Foreskin keratinocyte (primary cell): ENCODE measurements at places on chromosomes 13 and 19.

DNA sequence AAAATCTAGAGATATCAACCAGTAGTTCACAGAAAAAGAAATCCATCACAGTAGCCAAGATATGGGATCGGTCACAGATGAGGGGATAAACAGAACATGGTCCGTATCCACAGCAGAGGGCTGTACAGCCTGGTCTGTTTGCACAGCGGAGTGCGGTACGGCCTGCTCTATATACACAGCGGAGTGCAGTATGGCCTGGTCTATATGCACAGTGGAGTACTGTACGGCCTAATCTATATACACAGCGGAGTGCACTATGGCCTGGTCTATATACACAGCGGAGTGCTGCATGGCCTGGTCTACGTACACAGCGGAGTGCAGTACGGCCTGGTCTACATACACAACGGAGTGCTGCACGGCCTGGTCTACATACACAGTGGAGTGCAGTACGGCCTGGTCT lies 43.0 kb upstream of the MCF2L start:
- no peak for DNase-seq

DNA sequence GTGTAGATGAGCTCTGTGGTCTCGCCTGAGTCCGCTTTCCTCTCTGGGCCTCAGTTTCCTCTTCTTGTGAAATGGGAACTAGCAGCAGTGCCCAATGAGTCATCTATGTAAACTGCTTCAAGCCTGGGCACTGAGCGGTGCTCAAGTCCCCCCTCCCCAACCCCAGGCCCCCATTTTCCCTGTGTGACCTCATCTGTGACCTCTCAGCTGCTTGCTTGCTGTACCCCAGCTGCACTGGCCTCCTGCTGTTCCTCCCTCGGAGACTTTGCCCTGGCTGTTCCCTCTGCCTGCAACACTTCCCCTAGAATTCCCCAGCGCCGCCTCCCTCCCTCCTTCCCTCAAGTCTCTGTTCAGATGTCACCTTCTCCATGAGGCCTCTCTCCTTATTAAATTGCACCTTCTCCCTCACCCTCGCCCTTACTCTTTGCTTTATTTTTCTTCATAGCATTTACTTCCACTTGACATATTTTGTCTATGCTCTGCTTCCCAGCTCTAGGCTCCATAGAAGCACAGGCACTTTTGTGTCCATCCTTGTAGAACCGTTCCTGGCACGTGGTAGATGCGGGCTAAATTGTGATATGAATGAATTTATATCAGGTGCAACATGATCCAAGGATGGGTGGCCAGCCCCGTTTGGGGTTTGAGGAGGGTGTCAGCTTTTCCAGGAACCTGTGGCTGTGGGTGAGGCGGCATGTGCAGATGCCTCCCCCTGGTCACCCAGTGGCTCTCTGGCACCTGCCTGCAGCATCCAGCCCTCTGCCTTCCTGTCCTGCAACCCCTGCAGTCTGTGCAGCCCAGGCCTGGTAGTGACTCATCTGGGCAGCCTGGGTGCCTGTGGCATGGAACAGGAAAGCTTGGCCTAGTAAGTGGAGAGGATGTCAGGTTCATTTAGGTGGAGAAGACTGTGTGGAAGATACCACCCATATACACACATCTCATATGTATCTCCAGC lies 26.3 kb downstream of the SIPA1L3 start:
- DNase-seq: no peak

- DNase-seq: no peak
Measured at GRCh38 chr19:2324220-2324948, 4.0 kb downstream of the LSM7 start.

DNA sequence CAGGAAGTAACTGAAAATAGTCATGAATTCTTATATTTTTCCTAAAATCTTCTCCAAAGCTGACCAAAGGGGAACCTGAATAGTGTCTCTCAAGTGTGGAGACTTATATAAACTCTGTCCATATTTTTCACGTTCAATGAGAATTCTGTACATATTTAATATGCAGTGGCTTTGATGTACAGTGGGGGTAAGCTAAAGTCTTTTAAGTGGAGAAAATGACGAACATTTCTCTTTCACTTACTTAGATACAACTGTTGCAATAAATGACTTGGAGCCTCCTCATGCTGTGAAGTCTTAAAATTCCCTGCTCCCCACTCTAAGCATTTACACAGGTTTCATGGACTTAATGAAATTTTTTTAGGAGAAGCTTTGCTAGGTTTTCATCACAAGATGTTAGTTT lies 1196.7 kb downstream of the EFNB2 start:
- DNase-seq: no peak

- DNase-seq: no peak
Measured at GRCh38 chr19:48303866-48304265, 21.5 kb upstream of the EMP3 start.

DNA sequence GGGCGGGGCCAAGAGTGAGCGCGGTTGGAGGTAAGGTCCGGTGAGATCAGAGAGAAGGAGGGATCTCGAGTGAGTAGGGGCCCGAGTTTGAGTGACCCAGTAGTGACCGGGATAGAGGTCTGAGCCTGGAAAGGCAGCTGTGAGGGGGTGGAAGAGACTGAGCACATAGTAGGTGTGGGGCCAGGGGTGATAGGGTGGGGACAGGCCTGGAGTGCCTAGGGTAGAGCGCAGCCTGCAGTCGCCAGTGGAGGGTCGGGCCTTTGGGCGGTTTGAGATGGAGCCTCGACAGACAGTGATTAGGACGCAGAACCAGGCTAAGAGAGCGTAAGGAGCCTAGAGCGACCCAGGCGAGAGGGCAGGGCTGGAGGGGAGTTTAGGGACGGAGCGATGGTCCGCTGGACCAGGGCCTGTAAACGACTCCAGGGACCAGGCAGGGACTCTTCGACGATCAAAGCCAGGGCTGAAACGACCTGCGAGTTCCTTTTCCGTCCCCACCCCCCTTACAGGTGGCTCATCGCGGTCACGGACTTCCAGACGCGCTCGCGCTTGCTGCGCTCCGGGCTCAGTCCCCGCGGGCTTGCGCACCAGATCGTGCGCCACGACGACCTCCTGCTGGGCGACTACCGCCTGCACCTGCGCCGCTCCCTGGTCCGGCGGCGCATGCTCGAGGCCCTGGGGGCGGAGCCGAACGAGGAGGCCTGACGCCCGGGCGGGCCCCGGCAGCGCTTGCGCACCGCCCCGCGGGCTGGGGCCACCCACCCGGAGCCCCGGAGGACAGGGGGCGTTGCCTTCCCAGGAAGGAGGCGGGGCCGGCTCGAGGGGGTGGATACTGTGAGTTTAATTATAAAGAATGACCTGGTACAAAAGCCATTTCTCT lies 9.4 kb downstream of the C19orf81 start:
- no peak for DNase-seq

GRCh38 chr19:55451163-55451964 lies 8.3 kb upstream of the SHISA7 start:
- no peak for DNase-seq

DNA sequence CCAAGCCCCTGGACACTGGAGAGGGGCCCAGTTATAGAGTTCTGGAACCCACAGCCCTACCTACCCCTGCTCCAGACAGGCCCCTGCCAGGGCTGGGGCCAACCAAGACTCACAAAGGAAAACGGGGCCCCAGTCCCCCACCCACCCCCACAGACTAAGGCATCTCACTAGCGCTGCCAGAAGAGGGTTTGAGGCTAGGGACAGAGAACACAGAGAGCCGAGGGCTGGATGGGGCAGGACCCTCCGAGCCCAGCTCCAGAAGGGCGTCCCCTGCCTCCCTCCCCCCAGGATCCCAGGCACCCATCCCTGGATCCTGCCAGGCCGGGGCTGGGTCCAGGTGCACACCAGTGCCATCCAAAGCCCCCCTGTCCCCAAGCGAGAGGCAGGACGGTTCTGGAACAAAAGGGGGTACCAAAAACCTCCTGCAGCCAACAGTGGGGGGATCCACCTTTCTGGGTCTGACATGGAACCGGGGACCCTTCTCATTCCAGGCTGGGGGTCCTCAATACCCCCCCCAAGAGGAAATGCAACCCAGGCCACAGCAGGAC lies 4.4 kb upstream of the REXO1 start:
- DNase-seq: no peak

- no peak for DNase-seq
Measured at GRCh38 chr13:54901316-54901715, 1872.7 kb downstream of the OLFM4 start.

DNA sequence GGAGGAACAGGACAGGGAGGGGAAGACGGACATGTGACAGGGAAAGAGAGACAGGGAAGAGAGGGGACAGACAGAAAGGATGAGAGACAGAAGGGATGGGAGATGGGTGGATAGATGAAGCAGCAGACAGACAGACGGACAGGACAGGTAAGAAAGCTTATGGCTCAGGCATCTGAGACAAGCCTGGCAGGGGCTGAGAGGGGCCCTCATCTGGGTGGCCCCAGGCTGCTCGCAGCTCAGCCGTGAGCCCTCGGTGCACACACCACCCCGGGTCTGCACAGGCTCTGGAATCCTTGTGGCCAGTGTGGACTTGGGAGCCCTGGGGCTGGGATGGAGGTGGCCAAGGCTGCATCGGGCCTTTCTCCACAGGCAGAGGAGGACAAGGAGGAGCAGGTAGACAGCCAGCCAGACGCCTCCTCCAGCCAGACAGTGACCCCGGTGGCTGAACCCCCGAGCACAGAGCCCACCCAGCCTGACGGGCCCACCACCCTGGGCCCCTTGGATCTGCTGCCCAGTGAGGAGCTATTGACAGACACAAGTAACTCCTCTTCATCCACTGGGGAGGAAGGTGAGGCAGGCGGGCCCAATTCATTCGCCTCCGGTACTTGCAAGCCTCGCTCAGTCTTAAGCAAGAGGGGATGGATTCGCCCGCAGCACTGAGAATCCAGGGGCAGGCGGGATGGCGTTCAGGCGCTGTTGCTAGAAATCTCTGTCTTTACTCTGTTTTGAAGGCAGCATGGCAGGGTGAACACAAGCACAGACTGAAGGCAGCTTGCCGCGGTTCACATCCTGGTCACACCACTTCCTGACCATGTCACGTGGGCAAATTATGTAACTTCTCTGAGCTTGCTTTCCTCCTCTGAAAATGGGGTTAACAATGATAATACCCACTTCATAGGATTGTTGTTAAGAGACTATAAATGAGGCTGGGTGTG lies 14.0 kb downstream of the GRAMD1A start:
- no peak for DNase-seq

- peak; percentile 7 for DNase-seq
Measured at GRCh38 chr13:51380269-51380668, 40.8 kb downstream of the SERPINE3 start.

DNA sequence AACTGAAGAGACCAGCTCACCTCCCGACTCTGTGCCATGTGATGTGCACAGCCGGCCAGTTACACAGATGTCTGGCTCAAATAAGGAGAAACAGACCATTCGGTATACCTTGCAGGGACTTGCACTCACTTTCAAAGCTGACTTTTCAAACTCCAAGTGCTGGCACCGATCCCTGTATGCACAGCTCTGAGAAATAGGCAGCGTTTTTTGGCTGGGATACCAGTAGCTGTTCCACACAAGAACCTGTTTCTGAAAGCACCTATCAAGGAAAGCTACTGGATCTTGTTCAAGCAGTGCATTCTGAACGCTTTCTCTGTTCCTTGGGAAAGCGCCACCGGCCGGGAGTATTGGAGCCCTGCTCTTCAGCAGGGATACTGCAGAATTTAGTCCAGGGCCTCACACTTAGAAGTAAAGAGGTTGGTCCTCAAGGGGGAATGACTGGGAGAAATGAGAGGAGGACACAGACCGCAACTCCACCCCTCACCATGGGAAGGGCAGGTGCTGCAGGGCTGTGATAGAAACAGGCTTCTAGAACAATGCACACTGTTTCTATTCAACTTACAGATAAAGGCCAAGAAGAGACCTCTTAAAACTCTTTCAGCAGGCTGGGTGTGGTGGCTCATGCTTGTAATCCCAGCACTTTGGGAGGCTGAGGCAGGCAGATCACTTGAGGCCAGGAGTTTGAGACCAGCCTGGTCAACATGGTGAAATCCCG lies 53.6 kb upstream of the PABPC3 start:
- no peak for DNase-seq

DNA sequence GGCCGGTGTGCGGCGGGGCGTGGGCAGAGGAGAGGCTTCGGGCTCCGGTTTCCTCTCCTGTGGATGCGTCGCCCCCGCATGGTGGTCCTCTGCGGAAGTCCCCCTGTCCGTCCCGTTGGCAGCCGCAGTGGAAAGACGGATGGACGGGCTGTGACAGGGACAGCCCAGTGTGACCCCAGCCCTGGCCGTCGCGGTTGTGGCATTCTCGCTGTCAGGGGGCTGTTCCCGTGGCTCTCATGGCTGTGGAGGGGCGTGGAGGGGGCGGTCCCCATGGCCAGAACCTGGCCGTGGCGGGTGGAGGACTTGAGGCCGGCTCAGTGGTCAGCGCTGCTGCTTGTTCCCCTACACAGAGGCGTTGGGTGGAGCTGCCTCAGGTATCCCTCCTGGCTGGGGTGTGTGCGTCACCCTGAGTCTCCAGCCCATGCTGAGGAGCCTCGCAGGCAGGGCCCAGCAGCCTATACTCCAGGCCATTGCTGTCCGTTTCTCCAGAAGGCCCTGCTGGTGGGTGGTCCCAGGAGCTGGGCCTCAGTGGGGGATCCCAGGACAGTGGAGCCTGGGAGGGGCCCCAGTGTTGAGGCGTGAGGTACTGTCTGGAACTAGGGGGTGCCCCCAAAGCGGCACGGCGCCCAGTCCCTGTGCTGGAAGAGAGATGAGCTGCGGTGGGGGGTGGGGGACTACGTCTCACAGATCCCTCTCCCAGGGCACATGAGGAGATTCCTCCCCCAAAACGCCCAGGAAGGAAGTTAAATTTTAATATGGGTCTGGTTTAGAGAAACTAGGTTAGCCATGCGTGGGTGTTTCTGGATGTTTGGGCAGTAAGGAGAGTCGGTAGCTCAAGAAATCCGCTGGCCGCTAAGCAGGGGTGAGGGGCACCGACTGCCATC lies 20.3 kb downstream of the CSNK1G2 start:
- no peak for DNase-seq

GRCh38 chr13:28582225-28582891 lies 76.6 kb upstream of the POMP start:
- no peak for DNase-seq

DNA sequence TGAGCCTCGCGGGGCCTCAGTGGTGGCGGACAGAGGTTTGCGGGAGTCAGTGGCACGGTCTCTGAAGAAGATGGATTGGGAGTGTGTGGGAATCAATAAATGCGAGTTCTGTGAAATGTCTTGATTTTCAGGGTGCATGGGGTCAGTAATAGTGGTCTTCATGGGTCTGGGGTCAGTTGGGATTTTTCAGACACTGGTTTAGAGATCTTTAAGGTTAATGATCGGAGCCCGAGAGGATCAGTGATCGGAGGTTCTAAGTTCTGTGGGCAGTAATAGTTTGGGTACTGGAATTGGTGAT lies 377 bp downstream of the ZNF793 start:
- DNase-seq: no peak

DNA sequence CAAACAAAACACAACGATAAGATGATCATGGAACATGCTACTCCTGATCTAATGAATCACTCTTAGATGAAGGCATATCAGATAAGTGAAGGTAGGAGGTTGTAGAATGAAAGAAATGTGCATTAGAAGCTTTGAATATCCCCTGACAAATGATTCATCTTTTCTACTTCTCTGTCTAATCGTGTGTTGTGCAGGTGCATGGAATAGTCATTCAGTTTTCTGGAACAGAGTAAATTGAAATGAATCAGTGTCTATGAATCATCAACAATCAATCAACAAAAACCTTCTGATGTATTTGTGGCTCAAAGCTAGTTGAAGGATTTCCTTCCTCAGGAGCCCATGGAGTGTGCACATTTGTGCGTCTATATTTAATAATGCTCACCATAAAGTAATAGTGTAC lies 1290.4 kb upstream of the PCDH20 start:
- DNase-seq: peak; percentile 68
